Tibial nerve (tissue), 4 donors: ENCODE measurements at places on chromosomes 12 and 14. TPM values are rescaled to one million over a fixed set of nuclear protein-coding genes. Genes with fewer than 3 reads are reported as not detected.

The MAP1LC3B2 gene
- total RNA-seq = 1.7 TPM

The MANSC4 gene
- not detected for total RNA-seq

GRCh38 chr12:52045794-52046199 is 5.4 kb upstream of the NR4A1 start:
- H3K4me1 ChIP-seq = peaks cover 36% of the 10 kb centered on the region
- no peak for DNase-seq
- no peak overlapping the region for H3K4me3 ChIP-seq

The ADCY4 gene
- 40.4 TPM for total RNA-seq

The TRHDE gene
- total RNA-seq = 4.6 TPM

- H3K4me3 ChIP-seq = no peak overlapping the region
- H3K4me1 ChIP-seq = no peaks in the 10 kb centered on the region
- no peaks in the 10 kb centered on the region for H3K27me3 ChIP-seq
These were observed 98.0 kb upstream of the RTL1 start for GRCh38 chr14:101001311-101002069.

- no peak overlapping the region for H3K4me3 ChIP-seq
- DNase-seq = no peak
- H3K27ac ChIP-seq = peak overlapping the region; percentile 29
These were observed 745 bp upstream of the PPP1R36 start for GRCh38 chr14:64549016-64549415.
